ENCODE measurements at places on chromosomes 2 and 18. TPM values are rescaled to one million over a fixed set of nuclear protein-coding genes. Genes with fewer than 3 reads are reported as not detected.
A peak's percentile ranks its signal among the peaks of the same experiment; 100 is the strongest.

CASP8 gene
- 9.5 TPM for total RNA-seq

CLK1 gene
- 87.5 TPM for total RNA-seq

STAT4 gene
- total RNA-seq: 0.40 TPM

RFX8 gene
- total RNA-seq: not detected

KIF5C gene
- under 0.01 TPM for total RNA-seq

GCG gene
- not detected for total RNA-seq

G6PC2 gene
- total RNA-seq: not detected

HOXD1 gene
- total RNA-seq: 6.7 TPM

CHRNG gene
- not detected for total RNA-seq

ANKRD30BL gene
- total RNA-seq: not detected

DNA sequence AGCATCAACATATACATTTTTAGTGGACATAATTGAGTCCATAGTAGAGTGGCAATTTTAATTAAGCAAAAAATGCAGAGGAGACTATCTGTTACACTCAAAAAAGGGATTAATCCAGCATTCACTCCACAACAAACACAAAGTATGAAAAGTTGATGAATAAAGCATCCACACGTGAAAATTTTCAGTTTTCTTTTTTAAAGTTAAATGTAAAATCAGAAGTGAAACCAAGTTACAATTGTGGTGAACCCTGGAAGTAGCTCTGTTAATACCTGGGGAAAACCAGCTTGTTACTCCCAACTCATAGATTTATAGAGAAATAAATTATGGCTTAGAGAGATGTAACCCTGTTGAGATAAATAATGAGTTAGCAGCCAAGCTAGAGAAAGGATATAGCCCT lies 807.8 kb downstream of the TRIB2 start:
- no peak for DNase-seq

DNA sequence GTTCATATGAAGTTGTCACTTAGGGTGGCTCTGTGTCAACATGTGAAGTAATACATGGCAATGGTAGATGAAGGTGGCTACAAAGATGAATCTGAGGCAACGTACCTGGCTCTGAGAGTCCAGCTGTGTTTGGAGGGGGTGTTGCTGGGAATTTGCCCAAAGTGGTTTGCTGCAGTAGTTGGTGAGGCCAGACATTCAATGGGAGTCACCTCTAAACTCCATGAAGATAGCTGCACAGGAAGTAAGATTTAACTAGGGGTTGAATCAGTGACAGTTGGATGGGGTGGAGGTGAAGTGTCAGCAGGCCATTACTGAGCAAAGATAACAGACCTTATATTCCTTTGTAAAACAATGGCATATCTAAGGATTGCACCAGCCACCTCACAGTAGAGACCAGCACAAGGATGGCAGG lies 71.8 kb downstream of the NUP35 start:
- DNase-seq: no peak

DNA sequence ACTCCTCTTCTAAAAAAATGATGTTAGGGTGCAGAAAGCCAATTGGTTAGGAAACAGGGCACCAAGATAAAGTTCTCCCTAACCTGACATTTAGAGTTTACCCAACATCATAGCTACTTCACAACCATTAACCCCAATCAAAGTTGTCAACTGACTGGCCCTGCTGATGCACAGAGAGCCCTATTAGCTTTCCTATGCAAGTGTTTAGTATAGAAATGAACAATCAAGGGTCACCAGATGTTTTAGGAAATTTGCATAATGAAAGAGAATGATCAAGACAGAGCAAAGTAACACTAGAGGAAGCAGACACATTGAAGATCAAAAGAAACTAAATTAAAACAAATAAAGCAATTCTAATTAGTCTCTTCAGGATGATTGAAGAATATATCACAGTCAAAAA lies 64.2 kb upstream of the DCC start:
- no peak for DNase-seq

- DNase-seq: peak; percentile 49
Measured at GRCh38 chr18:50203801-50204604, 9.1 kb upstream of the MYO5B start.

GRCh38 chr2:67716895-67717396 lies 319.8 kb downstream of the ETAA1 start:
- no peak for DNase-seq

DNA sequence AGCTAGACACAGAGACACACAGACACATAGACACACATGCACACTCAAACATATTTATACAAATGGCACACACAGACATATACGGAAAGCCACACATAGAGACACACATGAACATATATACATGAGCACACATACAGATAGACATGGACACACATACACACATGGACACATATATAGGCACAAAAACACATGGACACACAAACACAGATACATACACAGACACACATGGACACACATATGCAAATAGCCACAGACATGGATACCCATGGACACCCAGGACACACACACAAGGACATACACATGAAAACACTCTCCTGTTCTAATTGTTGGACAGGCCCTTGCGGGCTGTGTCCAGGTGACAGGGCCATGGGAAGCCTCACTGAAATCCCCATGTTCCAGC lies 160.1 kb downstream of the IRS1 start:
- DNase-seq: no peak

DNA sequence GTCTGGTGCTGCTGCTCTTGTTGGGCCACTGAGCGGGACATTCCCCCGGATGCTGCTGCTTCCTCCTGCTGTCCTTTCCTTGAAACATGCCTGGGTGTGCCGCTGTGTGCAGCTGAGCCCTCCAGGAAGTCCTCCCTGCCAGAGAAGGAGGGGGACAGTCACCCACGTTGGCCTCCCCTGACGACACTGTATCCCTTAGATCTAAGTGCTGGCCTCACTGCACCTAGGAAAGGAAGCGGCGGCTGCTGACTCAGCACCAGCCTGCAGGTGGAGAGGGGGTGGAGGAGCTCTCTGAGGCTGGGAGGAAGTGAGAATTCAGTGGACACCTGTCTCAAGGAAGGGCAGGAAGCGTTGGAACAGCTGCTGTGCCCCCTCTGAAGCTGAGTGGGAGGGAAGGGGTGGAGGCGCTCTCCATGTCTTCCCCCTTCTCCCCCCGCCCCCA lies 239.8 kb downstream of the HAUS1 start:
- peak; percentile 18 for DNase-seq

DNA sequence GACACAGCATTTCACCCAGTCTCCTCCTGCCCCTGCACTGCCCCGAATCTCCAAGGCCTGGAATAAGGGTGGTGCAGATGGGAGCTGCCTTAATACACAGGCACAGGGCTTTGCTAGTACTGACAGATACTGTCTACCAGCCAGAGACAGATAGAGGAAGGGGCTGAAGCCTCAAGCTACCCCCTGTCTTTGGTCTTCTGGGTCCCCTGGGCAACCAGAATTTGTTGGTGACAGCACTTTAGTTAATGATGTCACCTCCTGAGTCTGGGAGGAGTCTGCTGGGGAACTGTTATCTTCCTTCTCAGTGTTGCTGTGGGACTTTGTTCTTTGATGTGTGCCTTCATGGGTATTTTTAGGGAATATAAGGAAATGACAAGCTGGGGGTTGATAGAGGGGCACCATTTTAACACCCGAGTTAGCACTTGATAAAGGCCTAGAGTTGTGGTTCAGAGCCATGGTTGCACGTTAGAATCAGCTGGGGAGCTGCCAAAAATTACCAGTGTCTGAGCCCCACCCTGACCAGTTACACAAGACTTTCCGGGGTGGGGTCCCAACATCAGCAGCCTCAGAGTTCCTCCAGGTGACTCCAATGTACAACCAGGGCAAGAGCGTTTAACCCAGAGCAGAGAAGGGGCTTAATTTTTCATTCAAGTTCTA lies 136.8 kb downstream of the SMAD7 start:
- no peak for DNase-seq

- DNase-seq: no peak
Measured at GRCh38 chr18:57812126-57812477, 9.0 kb upstream of the ATP8B1 start.

DNA sequence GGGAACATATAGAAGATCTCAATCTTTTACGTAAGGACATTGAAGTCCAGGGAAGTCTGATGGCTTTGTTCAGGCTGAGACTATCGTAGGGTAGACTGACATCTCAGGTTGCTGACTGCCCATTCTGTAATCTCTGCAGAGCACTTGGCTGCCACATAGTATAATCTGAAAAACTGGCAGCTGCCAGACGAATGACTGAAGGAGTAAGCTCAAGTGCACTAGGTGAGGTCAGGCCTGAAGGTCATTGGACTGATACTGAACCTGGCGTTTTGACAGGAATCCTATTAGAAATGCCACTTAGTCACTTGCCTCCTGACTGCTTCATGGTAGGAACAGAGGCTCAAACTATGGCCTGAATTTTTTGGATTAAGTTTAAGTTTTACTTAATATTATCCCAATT lies 23.5 kb downstream of the GPD2 start:
- no peak for DNase-seq

DNA sequence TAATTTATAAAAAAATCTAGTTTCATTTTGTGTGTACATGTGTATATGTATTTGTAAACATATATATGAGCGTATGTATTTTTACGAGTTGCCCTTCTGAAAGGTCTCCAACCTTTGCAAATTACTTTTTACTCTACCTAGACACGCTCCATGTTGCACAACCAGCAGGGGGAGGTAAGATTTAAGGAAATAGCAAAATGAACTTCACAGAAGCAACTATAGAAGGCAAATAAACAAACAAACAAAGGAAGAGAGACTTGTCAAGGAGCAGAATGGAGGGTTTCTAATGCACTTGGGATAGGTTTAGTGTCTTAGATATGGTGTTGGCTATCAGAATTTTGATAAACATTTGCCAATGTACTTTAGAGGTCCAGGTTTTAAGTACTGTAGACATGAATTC lies 820.5 kb upstream of the POU3F3 start:
- DNase-seq: no peak

GRCh38 chr2:77155511-77155910 lies 366.7 kb downstream of the LRRTM4 start:
- no peak for DNase-seq

DNA sequence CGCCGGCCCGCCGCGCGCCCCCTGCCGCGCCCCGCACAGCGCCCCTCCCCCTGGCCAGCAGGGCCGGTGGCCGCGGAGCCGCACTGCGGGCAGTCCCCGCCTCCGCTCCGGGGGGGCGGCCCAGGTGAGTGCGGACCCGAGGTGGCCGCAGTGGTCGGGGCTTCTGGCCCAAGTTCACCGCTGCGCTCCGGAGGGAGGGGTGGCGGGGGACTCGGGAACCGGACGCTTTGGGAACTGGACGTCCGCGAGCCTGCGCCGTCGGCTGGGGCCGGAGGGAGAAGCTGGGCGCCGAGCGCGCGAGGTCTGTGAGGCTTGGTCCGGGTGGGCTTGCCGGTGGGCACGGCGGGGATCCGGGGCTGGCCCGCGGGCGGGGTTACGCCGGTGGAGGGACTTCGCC lies 591 bp upstream of the LDLRAD4 start:
- peak; percentile 51 for DNase-seq

DNA sequence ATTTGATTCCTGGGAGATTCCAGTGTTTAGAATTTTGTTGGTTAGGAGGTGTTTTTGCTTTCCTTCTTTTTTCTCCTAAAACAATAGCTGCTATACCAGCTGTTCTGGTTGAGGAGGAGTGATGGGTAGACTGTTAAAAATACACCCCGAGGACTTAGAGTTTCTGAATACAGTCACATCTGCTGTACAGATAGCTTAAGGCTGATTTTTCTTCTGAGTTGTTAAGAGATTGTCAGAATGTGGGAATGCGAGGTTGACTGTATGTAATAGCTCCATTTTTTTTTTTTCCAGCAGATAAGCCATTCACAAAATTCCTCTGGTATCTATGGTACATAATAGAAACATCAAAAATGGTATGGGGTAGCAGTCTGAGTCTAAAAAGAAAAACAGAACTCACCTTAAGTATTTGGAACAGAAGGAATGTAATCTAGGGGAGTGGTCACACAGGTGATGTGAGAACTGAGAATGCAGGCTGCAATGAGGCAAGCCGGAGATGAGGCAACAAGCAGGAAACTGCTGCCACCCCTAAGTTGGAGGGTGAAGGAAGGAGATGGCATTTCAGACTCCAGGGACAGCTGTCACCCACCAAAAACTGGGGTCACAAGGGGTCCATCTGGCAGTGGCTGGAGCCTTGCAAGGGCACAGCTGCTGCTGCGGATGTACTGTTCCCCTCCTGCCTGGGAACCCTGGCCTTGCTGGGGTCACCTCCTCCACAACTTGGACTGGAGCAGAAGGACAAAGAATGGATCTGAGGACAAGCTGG lies 2.4 kb downstream of the DGKD start:
- no peak for DNase-seq

- no peak for DNase-seq
Measured at GRCh38 chr2:74391209-74391579, 11.1 kb upstream of the DCTN1 start.

GRCh38 chr2:33602201-33602830 lies 3.2 kb upstream of the FAM98A start:
- DNase-seq: no peak

- no peak for DNase-seq
Measured at GRCh38 chr2:135903650-135904049, 27.4 kb upstream of the MCM6 start.

DNA sequence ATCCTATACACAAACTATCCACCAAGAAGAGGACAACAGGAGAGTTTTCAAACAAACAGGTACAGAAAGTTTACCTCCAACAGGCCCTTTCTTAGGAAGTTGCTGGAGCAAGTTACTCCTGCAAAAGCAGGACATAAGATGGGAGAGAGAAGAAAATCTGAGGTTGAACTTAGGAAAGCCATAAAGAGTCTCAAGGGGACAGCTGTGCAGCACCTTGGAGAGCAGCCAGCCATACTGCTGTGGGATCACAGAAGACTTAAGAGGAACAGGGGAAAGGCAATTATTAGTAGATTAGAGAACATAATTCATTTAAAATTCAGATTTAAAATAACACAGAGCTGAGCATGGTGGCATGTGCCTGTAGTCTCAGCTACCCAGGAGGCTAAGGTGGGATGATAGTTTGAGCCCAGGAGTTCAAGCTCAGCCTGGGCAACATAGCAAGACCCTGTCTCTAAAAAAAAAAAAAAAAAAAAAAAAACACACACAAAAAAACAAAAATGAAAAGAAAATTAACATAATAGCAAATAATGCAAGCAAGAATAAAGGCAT lies 148.1 kb upstream of the SIX3 start:
- peak; percentile 65 for DNase-seq

DNA sequence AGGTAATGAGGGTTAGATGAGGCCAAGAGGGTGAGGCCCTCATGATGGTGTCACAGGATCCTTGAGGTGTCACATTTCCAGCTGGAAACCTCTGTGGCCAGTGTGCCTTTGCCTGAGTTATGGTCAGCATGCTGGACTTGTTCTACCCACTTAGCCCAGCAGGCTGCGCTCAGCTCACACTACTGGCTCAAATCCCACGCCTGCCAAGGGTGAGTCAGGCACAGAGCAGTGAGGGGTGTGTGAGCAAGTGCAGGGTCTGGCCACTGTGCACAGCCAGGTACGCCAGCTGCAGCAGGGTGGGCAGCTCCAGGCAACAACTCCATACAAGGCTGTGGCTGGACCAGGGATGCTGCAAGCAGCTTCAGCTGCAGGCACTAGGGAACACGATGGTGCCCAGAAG lies 616.6 kb upstream of the FSHR start:
- DNase-seq: no peak

DNA sequence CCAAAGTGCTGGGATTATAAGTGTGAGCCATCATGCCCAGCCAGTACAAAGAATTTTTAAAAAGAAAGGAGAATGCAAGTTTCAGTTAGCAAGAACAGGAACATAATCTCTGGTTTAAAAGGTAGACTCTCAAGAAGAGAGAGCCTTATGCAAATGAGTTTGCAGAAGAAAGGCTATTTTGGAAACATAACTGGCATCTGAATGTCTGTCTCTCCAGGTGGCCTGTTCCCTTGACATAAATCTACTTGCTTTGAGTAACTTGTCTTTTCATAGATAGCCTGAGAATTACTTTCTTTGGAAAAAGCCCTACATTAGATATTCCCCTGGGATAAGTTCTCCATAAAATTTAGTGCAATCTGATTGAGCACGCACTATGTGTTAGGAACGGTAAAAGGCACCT lies 109.6 kb downstream of the ICOS start:
- DNase-seq: no peak
